ENCODE measurements at places on chromosomes 2 and 18.

GRCh38 chr2:19021100-19021476 is 337.3 kb downstream of the OSR1 start:
- H3K4me3 ChIP-seq, result no peak overlapping the region
- H3K4me1 ChIP-seq, result no peaks in the 10 kb centered on the region
- no peak for DNase-seq
- no peaks in the 10 kb centered on the region for H3K27me3 ChIP-seq

DNA sequence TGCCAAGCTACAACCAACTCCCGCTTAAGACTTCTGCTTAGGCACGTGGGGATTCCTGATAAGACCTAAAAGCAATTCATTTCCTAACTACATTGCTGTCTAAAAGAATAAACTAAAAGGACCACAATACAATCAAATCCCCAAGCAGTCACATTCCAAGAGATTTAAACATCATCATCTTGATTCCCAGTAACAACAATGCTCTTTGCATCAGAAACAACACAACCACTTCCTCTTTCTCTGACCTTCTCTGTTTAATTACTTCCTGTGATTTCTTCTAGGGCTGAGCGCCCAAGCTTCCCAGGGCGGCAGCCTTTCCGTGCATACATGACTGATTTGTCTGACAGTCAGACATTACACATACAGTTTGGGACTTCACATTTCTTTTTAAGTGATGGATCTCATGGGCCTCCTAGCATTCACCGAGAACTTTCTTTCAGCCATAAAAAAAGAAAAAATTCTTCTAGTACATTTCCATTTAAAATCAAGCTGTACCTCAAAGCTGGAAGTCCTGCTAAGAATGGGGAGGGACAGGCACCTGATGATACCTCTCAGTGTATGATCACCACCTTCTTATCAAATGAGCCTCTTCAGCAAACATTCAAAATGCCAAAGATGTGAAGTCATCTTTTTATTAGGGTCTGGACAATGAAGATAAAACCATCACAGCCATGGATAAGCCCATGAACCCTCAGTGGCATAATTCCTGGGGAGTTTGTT is 11.5 kb downstream of the SPRED2 start:
- DNase-seq, result peak; percentile 63
- no peak overlapping the region for H3K4me3 ChIP-seq
- H3K27ac ChIP-seq, result no peak overlapping the region
- peaks cover 8% of the 10 kb centered on the region for H3K4me1 ChIP-seq
- no peaks in the 10 kb centered on the region for H3K27me3 ChIP-seq
- H3K36me3 ChIP-seq, result no peaks in the 10 kb centered on the region

- no peaks in the 10 kb centered on the region for H3K36me3 ChIP-seq
- peak overlapping the region; percentile 98 for H3K27ac ChIP-seq
- DNase-seq, result peak; percentile 33
- H3K4me3 ChIP-seq, result peak overlapping the region; percentile 76
Observed at GRCh38 chr2:156333274-156333950, 891 bp upstream of the NR4A2 start.

GRCh38 chr2:95050385-95051300 is 25.1 kb downstream of the MAL start:
- peaks cover 55% of the 10 kb centered on the region for H3K36me3 ChIP-seq
- no peaks in the 10 kb centered on the region for H3K27me3 ChIP-seq
- peaks cover 73% of the 10 kb centered on the region for H3K4me1 ChIP-seq
- no peak overlapping the region for H3K27ac ChIP-seq
- DNase-seq, result no peak

- no peak for DNase-seq
- no peak overlapping the region for H3K4me3 ChIP-seq
- peak overlapping the region; percentile 6 for H3K27ac ChIP-seq
- H3K4me1 ChIP-seq, result peaks cover 59% of the 10 kb centered on the region
Observed at GRCh38 chr2:106165561-106165960, 28.5 kb downstream of the UXS1 start.

GRCh38 chr2:224958462-224958857 is 83.8 kb downstream of the DOCK10 start:
- no peak overlapping the region for H3K27ac ChIP-seq
- H3K27me3 ChIP-seq, result no peaks in the 10 kb centered on the region
- no peak overlapping the region for H3K4me3 ChIP-seq

All from CD4-positive, alpha-beta T cell (primary cell).